ENCODE measurements at places on chromosomes 4 and X. TPM values are rescaled to one million over a fixed set of nuclear protein-coding genes. Genes with fewer than 3 reads are reported as not detected.
A peak's percentile ranks its signal among the peaks of the same experiment; 100 is the strongest.

ARR3 gene
- not detected for total RNA-seq

FOXR2 gene
- not detected for total RNA-seq

SLC25A14 gene
- 13.2 TPM for total RNA-seq

WAS gene
- total RNA-seq: not detected

ANXA3 gene
- total RNA-seq: 1.1 TPM

ABCE1 gene
- total RNA-seq: 130 TPM

EGF gene
- total RNA-seq: 0.13 TPM

P2RY8 gene
- total RNA-seq: not detected

SLC2A9 gene
- 0.25 TPM for total RNA-seq

CLDN2 gene
- total RNA-seq: not detected

NEUROG2 gene
- total RNA-seq: not detected

GLOD5 gene
- total RNA-seq: not detected

TCEAL1 gene
- total RNA-seq: 22.8 TPM

AMTN gene
- not detected for total RNA-seq

PAGE2 gene
- not detected for total RNA-seq

POLN gene
- 1.8 TPM for total RNA-seq

DNA sequence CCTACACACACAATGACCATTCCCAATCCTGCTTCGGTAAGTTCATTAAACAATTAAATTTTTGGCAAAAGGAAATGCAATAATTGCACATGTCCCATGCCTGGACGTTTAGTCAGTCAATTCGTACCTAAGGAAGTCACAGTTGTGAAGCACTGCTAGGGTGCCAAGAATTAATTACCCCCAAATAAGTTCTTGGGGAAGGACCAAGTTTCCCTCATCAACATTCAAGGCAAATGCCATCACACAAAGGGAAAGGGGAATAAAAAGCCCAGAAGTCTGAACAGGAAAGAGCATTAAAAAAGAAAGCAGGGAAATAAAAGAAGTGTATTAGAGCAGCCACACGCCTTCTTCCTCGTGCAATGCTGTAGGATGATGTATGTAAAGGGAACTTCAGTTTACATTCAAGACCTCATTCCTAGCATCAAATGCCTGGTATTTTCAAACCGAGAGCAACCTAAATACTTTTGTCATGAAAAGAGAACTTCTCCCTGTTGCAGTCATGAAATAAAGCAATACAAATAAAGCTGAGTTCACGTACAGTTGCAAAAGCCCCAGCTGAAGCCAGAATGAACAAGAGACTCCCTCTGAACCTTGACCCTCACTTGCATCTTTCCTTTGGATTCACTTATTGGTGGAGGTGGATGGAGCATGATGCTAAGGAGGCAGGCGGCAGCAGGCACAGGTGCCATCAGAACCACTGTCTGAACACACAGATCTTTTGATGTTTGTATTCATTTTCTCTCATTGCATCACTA is 124.0 kb upstream of the PPARGC1A start:
- DNase-seq: no peak

- peak; percentile 19 for DNase-seq
Observed at GRCh38 chrX:40423299-40423698, 157.5 kb upstream of the ATP6AP2 start.

DNA sequence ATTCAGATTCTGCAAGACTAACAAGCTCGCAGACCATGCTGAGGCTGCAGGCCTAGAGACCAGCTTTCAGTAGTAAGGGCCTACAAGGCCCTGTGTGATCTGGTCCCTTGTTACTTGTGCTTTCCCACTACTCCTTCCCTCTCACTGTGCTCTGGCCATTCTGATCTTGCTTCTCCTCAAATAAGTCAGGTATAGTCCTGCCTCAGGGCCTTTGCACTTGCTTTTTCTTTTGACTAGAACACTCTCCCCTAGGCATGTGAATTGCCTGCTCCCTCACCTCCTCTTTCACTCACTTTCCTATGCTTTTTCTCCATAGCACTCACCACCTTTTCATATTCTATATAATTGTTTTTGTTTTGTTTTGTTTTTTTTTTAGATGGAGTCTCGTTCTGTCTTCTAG is 22.2 kb downstream of the AKAP14 start:
- no peak for DNase-seq

- DNase-seq: no peak
Observed at GRCh38 chr4:71978210-71978835, 53.5 kb upstream of the NPFFR2 start.

DNA sequence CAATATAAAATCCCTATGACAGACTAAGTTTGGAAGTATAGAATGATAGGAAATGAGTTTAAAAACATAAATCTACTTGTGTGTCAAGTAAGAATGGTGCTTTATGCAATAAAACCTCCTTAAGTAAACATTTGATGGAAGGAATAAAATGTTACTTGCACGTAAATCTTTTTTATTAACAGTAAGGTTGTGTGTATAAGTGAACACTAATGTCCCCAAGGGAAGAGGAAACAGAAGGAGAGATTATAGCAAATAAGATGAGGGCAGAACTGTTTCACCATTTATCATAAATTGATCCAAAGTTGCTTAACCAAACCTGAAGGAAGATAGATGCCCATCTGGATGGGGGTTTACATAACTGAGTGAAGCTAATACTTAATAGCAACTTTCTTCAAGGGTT is 86.8 kb downstream of the FRMPD4 start:
- no peak for DNase-seq

GRCh38 chrX:138748480-138748879 is 37.0 kb upstream of the FGF13 start:
- DNase-seq: peak; percentile 39

DNA sequence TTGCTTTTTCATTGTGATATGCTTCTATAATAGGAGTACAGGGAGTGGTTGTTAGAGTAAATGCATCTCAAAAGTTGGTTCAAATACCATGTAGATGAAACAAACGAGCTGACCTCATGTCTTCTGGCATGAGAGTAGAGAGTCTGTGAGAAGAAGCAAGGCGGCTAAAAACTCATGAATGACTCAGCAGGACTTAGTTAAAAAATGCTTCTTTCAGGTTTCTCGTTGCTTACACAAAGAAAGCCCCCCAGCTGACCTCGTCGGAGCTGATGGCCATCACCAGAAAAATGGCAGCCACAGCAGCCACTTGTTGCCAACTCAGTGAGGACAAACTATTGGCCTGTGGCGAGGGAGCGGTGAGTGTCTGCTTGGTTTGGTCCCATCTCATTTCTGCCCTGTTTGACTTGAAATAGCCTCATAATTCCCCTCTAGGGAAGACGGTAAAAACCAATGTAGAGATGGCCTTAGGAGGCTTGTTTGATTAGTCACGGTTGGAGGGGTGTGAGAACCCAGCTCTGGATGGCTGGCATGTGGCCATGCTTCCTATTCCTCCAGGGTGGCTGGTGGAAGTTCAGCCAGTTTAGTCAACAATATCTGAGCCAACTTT is 14.5 kb downstream of the AFP start:
- DNase-seq: peak; percentile 95

DNA sequence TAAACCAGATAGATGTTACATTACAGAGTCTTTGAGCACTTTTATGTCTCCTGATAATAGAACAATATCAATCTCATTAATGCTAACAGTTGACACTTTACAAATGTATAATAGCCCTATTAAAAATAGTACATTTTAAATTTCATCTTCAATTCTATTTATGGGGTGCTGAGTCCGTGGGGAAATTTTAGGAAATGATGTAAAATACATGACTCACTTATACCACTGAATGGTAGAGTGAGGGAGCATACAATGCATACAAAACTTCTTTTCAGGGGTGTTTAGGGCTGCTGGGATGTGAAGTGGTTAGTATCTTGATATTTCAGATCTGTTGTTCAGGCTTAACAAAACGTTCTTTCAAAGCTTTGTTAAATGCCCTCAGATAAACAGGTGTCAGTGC is 696.2 kb downstream of the TRAM1L1 start:
- DNase-seq: no peak

DNA sequence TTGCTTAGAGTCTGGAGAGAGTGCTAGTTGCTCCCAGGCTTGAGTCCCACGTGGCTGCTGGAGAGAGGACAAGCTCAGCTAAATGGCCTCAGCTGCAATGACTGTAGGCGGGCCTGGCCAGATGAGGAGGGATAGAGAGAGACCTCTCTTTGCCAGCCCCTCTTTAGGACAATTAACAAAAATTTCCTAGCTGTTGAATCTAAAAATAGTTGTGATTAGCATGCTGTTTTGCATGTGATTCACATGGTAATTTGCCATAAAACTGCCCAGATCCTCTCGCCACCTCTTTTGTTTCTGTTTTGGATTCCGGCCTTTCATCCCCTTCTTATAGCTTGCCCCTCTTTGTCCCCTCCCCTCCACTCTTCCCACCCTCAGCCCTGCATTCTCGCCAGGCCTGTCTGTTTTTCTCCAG is 28.9 kb upstream of the PRPS1 start:
- no peak for DNase-seq

DNA sequence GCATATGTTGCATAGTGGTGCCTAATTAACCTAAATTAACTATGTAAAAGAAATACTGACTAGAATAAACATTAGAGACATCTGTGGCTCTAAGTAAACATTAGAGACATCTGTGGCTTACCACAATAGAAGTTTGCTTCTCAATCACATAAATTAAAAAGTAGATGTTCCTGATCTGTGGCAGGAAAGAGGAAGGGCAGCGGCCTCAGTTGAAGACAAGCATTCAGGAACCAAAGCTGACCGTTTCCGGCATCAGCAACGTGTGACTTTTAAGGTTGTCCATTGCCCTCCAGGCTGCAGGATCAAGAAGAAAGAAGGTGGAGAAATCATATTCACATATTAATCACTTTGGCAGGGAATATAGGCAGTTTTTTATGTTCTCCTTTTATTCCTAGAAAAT is 336.3 kb upstream of the TRAM1L1 start:
- DNase-seq: no peak

DNA sequence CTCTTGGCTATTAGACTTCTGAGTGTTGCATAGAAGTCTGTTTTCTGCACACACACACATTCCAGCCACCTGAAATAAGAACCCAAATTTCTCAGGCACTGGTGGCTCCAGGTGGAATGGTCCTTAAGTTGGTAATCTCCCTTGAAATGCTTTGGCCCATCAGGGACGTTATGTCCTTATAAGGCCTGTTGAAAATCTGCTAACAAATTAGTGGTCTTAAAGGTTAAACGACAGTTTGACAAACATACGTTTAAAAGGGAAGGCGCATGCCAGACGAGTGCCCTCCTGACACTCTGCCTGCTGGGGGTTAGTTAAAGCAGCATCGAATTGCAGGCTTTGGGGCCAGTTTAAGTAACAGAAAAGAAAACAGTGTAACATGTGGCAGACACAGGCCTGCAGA is 125.0 kb downstream of the TBX22 start:
- no peak for DNase-seq

- DNase-seq: no peak
Observed at GRCh38 chr4:73815145-73815544, 21.3 kb upstream of the CXCL6 start.

GRCh38 chr4:90798948-90799347 is 671.8 kb downstream of the CCSER1 start:
- DNase-seq: no peak

DNA sequence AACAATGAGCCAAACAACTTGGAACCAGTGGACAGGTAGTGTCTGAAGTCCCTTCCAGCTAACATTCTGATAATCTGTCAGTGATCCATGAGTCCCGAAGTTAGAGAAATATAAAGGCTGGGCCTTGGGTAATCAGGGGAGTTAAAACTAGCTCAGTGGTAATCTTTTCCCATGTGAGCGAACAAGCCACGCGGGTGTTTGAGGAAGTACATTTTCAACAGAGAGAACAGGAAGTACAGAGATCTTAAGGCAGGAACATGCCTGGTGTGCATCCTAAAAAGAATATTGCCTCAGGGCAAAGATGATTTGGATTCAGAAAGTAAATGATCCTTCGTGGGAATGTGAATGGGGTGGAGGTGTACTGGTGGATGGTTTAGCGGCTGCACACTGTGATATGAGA is 42.9 kb downstream of the FNIP2 start:
- DNase-seq: no peak

GRCh38 chr4:127965803-127966175 is 583 bp downstream of the ABHD18 start:
- DNase-seq: peak; percentile 33

DNA sequence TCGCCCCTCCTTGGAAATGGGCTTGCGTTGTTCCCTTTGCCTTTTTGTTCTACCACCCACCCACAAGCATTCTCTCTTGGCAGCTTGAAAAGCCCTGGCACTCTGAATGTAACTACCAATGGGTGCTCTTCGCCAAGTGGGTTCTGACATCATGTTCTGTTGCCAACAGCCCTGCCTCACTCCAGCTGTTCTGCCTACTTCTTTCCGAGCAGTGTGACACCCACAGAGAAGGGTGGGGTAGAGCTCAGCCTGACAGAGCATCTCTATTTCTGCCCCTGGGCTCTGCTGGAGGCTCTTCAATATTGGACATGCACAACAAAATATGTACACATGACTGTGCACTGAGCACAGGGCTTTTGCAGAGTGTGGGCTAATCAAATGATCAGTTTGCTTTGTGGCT is 15.6 kb upstream of the EXOSC9 start:
- DNase-seq: peak; percentile 87

GRCh38 chr4:147477439-147477838 is 3.5 kb upstream of the EDNRA start:
- no peak for DNase-seq

DNA sequence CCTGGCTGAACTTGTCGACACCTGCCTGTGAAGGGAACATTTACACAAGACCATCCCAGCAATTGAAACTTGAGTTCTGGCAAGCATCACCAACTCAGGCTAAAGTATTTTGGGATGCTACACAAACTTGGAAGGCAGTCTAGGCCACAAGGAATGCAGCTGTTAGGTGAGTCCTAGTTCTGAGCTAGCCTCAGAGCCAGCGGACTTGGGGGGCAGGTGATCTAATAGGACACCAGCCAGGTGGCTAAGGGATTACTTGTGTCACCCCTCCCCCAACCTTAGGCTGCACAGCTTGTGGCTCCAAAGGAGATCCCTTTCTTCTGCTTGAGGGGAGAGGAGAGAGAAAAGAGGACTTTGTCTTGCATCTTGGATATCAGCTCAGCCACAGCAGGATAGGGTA is 62.3 kb upstream of the DKK2 start:
- no peak for DNase-seq

- no peak for DNase-seq
Observed at GRCh38 chrX:149221230-149221629, 283.9 kb downstream of the IDS start.

DNA sequence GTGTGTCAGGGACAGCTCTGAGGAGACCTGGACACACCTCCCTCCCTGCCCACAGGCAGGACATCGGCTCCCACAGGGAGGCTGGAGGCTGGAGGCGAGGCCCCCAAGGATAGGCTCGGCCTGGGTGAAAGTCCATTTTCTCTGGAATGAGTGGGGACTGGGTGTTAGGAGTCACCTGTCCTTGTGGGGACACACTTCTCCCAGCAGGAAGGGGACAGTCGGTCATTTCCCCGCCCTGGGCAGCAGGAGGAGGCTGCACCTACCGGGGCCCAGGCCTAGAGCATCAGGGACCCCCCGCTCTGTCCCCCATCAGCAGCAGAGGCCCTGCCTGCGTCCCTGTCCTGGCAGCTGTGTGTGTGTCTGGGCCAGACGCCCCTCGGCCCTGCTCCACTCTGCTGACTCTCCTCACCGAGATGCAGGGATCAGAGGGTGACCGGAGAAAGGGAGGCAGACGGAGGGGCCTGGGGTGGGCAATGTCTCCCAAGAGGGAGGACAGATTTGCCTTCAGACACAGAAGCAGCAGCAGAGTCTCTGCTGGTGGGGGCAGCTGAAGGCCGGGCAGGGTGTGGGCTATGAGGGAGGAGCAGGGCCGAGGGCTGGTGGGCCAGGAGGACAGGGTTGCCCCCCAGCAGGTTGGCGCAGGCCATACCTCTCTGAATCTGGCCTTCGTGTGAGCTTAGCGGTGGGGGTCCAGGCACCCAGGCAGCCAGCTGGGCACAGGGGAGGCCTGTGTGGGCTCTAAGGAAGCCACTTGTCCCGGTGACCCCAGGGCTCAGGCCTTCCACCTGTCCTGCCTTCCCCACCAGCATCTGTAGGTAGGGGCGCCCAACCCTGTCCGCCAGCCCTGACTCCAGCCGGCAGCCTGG is 125.7 kb upstream of the NKX1-1 start:
- DNase-seq: no peak
